Activated naive CD8-positive, alpha-beta T cell treated with anti-CD3 and anti-CD28 coated beads, Interleukin-2, amount 50 U/mL, for 24 hours (primary cell): ENCODE measurements at places on chromosomes 7 and 10.

DNA sequence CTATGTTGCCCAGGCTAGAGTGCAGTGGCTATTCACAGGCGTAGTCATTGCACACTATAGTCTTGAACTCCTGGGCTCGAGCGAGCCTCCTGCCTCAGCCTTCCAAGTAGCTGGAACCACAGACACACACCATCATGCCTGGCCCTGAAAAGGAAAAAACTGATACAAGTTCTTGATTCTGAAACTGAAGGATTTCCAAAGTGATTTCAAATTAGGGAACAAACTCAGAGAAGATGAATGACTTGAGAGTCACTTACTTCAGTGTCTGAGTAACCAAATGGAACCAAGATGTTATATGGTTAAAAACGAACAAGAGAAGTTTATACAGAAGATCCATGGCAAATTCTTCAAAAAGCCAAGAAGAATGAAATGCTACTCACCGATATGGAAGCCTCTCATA lies 14.4 kb downstream of the CWF19L1 start:
- no peak for DNase-seq

GRCh38 chr7:46034056-46034768 lies 113.1 kb upstream of the IGFBP3 start:
- DNase-seq = no peak

- DNase-seq = no peak
Measured at GRCh38 chr7:66227808-66228207, 22.7 kb downstream of the TPST1 start.

DNA sequence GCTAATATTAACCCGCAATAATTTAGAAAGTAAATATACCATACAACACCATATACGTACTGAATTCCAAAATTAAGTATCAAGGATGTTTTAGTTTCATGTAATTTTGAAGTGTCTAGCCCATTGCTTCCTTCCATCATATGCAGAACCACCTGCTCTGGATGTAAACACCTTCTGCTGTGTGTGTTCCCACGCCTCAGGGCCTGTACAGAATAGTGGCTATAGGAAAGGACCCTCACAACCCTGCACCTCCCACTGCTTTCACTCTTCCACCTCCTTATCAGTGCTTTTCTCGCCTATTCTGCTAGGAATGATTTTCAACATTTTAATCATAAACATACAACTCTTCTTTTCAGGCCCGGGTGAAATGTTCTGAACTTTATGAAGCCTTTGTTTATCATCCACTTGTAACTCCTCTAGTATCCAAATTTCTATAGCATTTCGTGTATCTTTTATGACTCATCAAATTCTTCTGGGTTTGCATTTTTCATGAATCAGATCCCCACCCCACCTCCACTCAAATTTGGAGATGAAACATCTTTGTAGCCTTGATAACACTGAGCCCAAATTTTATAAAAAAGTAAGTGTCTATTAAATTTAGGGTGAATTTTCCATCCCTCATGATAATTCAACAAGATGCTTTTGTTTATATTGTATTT lies 1106.8 kb upstream of the C7orf33 start:
- no peak for DNase-seq

GRCh38 chr10:119658274-119658673 lies 7.1 kb downstream of the BAG3 start:
- no peak for DNase-seq
